H9 (cell line): ENCODE measurements at places on chromosomes 7 and 10. TPM values are rescaled to one million over a fixed set of nuclear protein-coding genes. Genes with fewer than 3 reads are reported as not detected.

Gene ASIC3
- total RNA-seq: 1.7 and 2.3 TPM in 2 replicates

Gene TWIST1
- not detected in 2 replicates for total RNA-seq

DNA sequence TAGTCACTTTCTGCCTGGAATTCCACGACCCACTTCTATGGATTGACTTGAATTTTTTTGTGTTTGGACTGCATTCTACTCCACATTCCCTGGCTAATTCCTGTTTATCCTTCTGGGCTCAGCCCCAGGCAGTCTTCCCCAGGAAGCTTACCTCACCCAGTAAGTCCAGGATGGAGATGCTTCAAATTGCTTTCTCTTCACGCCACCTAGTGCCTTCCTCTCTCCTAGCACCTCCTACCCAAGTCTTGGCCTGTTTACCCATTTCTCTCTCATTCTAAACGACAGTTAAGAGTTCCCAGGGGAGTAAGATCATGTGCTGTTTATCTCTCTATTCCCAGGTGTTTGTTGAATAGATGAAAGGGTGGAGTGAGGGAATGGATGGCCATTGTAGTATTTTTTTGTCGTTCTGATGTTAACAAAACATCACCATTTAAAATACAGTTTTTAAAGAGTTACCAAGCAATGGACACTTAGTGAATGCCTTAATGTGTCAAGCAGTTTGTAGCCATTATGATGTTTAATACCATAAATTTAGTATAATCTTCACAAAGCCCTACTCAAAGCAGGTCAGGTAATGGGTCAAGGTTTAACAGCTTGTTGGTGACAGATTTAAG lies 45.5 kb upstream of the TARP start:
- DNase-seq: peak; percentile 81

DNA sequence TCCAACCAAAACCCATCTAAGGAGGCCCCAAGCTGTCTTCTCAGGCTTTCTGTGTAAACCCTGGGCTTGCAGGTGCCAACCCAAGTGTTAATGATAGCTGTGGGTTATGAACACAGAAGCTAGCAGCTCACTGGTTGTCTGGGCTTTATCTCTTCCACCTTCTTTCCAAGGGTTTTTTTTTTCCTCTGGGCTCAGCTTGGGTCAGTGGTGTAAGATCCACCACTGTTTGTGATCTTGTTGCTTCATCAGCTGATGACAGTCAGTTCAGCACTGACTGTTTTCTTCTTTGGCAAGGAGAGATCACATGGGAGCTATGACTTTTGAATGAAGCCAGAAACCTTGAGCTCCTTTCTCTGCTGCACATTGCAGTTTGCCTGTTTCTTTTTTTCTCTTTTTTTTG lies 4.6 kb downstream of the GTPBP4 start:
- DNase-seq: no peak

DNA sequence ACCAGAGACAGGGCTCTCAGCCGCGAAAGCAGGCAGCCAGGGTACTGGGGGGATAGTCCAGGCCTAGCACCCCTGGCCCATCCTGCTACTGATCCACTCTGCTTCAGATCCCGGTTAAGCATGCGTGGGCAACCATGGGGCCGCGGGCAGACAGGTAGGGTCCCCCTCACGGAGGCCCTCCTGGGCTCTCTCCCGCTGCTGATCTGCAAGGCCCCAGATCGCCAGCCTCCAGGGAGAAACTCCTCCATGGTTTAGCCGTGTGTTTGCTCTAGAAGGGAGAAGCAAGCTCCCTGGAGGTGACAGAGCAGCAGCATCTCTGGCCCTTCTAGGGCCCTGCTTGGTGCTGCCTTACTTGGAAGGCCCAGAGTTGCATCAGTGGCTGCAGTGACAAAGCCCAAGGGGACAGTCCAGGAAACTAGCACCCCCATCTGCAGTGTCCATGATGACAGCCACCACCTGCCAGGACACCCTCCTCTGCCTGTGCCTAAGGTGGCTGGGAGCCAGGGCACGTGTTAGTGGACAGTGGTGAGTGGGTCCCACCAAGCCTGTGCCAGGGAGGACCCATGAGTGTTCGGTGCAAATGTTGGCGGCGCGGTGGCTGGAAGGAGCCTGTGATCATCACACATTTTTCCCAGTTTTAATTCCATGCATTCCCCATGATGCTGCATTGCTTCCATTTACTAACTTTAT lies 29.2 kb downstream of the CALML5 start:
- DNase-seq: no peak

- DNase-seq: peak; percentile 86
These were observed 6.1 kb upstream of the HOXA2 start for GRCh38 chr7:27108390-27109127.

GRCh38 chr10:15118615-15119014 lies 21.5 kb downstream of the RPP38 start:
- no peak for DNase-seq

GRCh38 chr10:59960751-59961150 lies 54.4 kb upstream of the CCDC6 start:
- no peak for DNase-seq
